ENCODE measurements at places on chromosomes 16 and 17.

- no peak for DNase-seq
Observed at GRCh38 chr17:74573169-74573568, 5.9 kb upstream of the CD300H start.

GRCh38 chr17:17917394-17917793 is 54.8 kb downstream of the TOM1L2 start:
- no peak for DNase-seq

DNA sequence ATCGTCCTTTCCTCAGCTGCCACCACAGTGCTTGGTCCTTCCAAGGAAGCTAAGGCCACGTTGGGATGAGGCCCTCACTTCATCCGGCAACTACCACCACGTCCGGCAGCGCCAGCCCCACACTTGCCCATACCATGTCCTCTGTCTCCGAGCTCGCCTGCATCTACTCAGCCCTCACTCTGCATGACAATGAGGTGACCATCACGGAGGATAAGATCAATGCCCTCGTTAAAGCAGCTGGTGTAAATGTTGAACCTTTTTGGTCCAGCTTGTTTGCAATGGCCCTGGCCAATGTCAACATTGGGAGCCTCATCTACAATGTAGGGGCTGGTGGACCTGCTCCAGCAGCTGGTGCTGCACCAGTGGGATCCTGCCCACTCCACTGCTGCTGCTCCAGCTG is 44.9 kb downstream of the TTC19 start:
- DNase-seq = no peak

DNA sequence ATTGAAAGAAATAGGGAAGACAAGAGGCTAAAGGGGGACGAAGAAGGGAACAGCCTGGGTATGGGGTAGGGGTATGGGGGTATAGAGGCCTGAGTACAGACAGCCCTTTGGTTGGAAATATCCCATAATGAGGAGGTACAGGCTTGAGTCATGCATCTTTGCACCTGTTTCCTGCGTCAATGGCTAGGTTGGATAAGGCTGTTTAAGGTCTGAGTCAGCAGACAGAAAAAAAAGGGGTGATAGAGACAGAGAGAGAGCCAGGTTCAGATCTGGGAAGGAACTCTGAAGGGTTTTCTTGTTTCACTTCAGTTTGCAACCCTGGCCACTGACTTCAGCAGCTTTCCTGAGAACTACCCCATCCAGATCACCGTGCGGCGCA is 8.5 kb downstream of the FNDC8 start:
- no peak for DNase-seq
